NK-92 treated with Interleukin-12 subunit alpha and Interleukin-12 subunit beta, amount 100 ng/mL, for 24 hours (cell line): ENCODE measurements at places on chromosomes 5 and 9.

DNA sequence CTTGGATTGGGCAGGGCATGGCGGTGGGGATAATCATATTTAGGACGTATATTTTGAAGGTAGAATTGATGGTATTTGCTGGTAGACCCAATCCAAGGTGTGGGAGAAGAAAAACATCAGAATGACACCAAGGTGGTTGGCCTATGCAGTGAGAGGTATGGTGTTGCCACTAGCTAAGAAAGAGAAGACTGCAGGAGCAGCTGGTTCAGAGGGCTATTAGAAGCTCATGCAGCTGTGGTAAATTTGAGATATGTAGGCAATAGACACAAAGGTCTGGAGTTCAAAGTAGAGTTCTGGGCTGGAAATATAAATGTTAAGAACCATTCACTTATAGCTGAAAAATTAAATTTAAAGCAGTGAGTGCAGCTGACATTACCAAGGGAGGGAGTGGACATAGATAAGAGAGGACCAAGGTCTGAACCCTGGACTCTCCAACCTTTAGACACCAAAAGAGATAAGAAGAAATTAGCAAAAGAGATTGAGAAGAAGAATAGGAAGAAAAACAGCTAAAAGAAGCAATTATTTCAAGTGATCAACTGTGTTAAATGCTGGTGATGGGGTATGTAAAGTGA lies 74.7 kb upstream of the FAM169A start:
- DNase-seq: no peak

DNA sequence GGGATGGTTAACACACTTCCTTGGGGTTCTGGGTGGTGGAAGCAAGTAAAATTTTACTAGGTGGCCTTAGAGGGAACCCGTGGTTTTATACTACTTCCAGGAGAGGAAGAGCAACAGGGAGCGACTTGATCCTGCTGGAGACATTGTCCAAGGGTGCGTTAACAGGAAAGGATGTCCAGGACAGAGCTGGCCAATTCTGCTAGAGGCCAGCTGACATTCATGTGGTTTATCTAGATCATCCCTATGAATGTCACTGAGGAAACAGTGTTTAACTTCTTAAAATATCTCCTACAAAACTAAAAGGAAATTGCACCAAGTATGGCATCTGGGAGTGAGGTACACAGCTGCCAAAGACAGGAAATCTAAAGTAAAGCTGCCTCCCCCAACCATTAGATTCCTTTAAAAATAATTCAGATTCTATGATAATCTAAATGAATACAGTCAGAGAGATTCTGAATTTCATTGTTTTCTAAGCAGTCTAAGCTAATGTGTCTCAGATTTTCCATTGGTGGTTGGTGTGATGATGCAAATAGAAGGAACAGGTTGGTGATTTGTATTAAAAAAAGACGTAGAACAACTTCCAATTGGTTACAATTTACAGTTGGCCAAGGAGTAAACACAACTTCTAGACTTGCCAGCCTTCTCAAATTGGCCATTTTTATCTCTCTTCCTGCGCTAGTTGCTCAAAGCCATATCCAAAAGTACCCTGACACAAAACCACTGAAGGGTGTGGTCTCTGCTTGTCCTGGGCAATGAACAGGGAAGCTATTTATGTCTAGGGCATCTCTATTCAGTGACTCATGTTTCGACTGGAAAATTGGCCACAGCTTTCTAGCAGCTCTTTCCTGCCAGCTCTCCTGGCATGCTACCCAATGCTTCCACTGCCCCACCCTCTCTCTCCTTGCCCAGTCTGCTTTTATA lies 574.7 kb upstream of the MEF2C start:
- DNase-seq: no peak

DNA sequence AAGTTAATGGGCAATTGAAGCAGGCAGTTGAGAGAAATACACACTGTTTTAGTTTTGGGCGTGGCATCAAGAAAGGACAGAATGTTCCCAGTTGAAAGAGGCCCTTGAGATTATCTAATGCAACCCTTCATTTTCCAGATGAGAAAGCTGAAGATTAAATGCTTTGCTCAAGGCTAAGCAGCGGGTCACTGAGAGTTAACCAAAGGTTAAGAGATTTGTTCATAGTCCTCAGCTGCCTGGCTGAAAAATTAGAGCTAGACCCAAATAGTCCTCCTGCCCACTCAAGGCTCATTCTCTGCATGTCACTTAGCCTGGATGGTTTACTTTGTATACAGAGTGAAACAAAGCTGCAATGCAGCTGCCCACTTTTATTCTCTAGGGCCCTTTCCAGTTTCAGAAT lies 46.7 kb upstream of the MAMDC2 start:
- DNase-seq: no peak

- DNase-seq: no peak
These were observed 23.4 kb downstream of the WNK2 start for GRCh38 chr9:93207326-93207814.

- no peak for DNase-seq
These were observed 159.6 kb upstream of the GPR151 start for GRCh38 chr5:146675636-146676035.
